Activated T-cell treated with anti-CD3 and anti-CD28 coated beads, Interleukin-2, amount 50 U/mL, for 72 hours (primary cell): ENCODE measurements at places on chromosomes 13 and 19. TPM values are rescaled to one million over a fixed set of nuclear protein-coding genes. Genes with fewer than 3 reads are reported as not detected.

- DNase-seq, result no peak
- no peak overlapping the region for H3K4me3 ChIP-seq
- H3K27me3 ChIP-seq, result no peaks in the 10 kb centered on the region
Observed at GRCh38 chr19:23481043-23481442, 85.8 kb upstream of the ZNF91 start.

DNA sequence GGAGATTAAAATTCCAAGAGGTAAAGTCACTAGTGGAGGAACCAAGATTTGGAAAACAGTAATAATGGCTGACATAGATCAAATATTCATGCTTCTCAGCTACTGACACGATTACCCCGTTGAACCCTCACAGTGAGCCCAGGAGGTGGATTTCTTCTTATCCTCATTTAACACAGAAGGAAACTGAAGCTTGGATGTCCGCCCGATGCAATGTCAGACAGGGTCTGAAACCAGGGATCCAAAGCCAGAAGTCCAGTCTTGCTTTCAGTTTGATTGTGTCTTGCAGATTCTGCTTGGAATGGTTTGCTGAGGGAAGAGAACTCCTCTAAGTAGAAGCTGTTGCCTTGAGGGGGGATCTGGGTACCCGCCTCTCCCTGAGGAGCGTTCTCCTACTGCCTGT is 404.7 kb downstream of the KCNRG start:
- DNase-seq, result no peak
- H3K4me1 ChIP-seq, result peaks cover 4% of the 10 kb centered on the region
- no peaks in the 10 kb centered on the region for H3K36me3 ChIP-seq
- no peaks in the 10 kb centered on the region for H3K27me3 ChIP-seq
- no peak overlapping the region for H3K4me3 ChIP-seq

DNA sequence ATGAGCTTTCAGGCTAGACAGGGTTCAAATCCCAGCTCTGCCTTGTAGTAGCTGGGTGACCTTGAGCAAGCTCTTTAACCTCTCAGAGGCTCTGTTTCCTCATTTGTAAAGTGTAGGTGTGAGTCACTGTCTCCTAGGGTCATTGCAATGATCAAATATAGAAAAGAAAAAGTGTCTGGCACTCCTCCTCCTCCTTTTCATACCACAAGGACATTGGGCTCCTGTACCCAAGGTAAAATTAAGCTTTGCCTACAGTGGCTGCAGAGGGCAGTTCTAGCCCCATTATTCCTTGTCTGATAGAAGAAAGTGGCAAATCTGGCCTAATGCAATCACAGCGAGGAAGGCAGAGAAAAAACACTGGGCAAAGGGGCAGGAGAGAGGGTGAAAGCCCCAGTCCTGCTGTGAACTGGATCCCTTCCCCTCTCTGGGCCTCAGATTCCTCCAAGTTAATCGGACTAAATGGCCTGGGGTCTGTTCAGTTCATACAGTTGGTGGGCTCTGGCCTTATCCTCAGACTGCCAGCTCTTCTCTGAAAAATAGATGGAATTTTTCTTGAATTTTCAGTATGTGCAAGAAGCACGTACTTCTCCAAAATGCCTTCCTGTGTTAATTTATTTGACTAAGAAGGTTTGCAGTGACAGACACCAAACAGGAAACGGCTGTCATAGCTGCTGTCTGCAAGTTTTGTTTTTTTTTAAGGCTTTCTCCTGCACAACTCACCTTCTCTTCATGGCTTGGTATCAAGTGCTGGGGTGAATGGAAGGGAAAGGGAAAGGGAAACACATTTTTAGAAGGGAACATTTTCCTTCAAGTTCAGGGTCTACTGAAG is 35.3 kb downstream of the RGCC start:
- peak overlapping the region; percentile 89 for H3K27ac ChIP-seq
- no peaks in the 10 kb centered on the region for H3K27me3 ChIP-seq
- peaks cover 87% of the 10 kb centered on the region for H3K4me1 ChIP-seq
- peaks cover 2% of the 10 kb centered on the region for H3K36me3 ChIP-seq

DNA sequence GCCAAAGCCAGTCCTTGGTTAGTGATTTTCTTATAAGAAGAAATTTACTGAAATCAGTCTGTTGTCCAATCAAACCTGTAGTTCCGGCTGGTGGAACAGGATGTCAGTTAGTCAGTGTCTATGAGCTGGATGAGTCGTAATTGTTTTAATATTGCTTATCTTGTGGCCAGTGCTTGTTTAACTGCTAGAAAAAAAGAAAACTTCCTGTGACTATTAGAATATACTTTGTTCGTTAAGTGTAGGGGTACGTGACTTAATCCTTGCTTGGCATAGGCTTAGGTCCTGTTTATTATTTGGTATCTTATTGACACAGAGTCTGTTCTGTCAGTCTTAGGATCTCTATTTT is 1484.8 kb upstream of the MIR17HG start:
- no peaks in the 10 kb centered on the region for H3K27me3 ChIP-seq

DNA sequence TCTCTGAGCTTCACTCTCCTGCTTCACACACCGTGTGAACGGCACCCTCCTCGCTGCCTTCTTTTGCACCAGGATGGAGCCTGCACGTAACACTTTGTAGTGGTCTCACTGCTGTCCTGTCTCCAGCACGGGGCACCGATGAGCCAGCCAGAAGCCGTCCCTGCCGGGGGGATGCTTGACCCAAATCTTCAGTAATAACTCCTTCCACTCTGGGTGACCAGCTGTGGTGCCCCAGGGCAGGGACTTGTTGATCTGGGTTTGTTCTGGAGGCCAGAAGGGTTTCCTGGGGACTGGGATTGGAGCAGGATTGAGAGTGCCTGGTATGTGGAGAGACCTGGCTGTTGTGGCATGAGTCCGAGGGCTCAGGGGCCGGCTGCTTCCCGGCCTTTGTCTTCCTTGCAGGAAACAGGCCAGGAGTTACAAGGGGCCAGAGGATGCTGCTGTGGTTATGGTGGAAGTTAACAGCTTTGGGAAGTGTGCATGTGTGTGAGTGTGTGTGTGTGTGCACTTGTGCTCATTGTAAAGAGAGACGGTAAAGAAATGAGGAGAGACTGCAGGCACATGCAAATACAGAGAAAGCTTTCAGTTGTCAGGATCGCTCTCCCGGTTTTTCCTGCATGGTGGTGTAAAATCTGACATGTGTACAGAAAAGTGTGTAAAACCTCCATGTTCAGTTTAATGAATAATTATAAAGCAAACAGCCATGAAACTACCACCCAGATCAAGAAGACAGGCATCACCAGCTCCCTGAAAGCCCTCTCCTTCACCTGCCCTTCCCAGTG is 18.9 kb downstream of the PAK4 start:
- DNase-seq, result no peak
- no peak overlapping the region for H3K27ac ChIP-seq
- H3K4me3 ChIP-seq, result no peak overlapping the region
- H3K27me3 ChIP-seq, result no peaks in the 10 kb centered on the region

GRCh38 chr13:111074826-111075225 is 40.3 kb upstream of the ARHGEF7 start:
- no peak overlapping the region for H3K4me3 ChIP-seq
- no peak overlapping the region for H3K27ac ChIP-seq
- H3K4me1 ChIP-seq, result no peaks in the 10 kb centered on the region

GRCh38 chr13:46717275-46717674 is 79.7 kb downstream of the ESD start:
- H3K27me3 ChIP-seq, result no peaks in the 10 kb centered on the region
- no peaks in the 10 kb centered on the region for H3K36me3 ChIP-seq
- H3K4me3 ChIP-seq, result no peak overlapping the region

DNA sequence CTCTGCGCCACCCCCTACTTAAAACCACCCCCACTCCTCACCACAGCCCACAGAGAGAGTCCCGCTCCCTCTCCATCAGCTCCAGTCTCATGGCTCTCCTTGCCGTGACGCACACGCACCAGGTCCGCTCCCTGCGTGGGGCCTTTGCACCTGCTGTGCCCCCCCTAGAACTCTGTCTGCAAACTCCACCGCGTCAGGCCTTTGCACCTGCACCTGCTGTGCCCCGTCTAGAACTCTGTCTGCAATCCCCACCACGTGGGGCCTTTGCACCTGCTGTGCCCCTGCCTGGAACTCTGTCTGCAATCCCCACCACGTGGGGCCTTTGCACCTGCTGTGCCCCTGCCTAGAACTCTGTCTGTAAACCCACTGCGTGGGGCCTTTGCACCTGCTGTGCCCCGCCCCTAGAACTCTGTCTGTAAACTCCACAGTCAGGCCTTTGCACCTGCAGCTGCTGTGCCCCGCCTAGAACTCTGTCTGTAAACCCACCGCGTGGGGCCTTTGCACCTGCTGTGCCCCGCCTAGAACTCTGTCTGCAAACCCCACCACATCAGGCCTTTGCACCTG is 4.2 kb downstream of the SHC2 start:
- peaks cover 2% of the 10 kb centered on the region for H3K27me3 ChIP-seq
- no peak overlapping the region for H3K27ac ChIP-seq
- no peak overlapping the region for H3K4me3 ChIP-seq
- DNase-seq, result no peak
- H3K4me1 ChIP-seq, result no peaks in the 10 kb centered on the region

DNA sequence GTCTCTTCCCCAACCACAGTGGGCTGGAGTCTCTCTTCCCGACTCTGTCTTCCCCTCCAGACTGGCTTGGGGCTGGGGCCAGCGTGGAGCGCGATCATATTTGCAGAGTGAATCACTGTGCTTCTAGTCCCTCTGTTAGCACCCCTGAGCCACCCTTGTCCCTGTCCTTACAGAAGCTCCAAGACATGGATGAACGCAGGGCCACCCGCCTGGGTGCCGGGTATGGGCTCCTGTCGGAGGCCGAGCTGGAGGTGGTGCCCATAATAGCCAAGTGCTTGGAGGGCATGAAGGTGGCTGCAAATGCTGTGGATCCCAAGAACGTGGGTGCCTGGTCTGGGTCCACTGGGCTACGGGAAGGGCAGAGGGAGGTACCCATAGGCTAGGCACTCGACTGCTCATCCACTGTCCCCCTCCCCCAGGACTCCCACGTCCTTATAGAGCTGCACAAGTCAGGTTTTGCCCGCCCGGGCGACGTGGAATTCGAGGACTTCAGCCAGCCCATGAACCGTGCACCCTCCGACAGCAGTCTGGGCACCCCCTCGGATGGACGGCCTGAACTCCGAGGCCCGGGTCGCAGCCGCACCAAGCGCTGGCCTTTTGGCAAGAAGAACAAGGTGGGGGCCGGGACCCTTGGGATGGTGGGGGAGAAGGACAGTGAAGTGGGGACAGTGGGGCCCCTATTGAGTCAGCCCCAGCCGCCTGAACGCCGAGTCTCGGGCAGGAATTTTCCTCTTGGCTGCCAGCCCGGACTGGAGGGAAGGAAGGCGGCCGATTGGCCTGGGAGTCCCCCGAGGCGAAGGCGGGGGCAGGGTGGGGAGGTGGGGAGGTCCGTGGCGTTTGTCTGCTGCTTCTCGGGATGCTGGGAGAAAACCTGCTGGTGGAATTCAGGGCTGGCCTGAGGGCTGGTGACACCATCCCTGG is 5.2 kb downstream of the TRIP10 start:
- H3K4me1 ChIP-seq, result peaks cover 11% of the 10 kb centered on the region
- H3K36me3 ChIP-seq, result peaks cover 22% of the 10 kb centered on the region
- no peak overlapping the region for H3K27ac ChIP-seq
- H3K27me3 ChIP-seq, result no peaks in the 10 kb centered on the region
- H3K4me3 ChIP-seq, result no peak overlapping the region

DNA sequence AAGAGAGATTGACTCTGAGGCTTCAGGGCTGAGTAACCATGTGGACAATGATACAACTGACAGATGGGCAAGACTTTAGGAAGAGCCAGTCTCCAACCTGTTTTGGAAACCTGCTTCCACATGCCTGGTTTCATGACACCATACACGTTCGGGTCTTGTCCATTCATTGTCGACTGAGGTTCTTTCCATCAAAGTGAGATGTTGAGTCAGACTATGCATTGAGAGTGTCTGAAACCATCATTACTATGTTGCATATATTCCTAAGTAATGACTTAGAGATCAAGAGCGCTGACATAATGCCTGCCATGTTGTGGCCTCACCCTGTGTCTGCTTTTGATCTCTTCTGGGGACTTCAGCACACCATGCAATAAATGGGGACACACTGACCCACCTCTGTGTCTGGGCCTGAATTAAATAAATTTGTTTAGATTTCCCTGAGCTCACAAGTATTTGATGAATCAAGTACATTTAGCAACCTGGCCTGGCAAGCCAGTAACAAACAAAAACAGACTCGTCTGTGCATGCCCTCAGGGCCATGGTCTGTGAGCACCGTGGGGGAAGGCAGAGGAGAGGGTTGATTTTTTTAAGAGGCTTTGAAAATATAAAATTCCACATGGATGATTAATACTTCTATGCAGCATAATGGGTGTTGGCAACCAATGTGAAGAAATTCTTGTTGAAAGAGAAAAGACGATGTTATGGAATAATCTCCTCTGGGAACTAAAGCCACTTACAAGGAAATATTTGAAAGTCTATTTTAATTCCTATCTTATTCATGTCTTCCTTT is 49.9 kb upstream of the UBAC2 start:
- H3K27me3 ChIP-seq, result peaks cover 4% of the 10 kb centered on the region
- H3K4me3 ChIP-seq, result no peak overlapping the region
- H3K4me1 ChIP-seq, result peaks cover 18% of the 10 kb centered on the region
- DNase-seq, result no peak

DNA sequence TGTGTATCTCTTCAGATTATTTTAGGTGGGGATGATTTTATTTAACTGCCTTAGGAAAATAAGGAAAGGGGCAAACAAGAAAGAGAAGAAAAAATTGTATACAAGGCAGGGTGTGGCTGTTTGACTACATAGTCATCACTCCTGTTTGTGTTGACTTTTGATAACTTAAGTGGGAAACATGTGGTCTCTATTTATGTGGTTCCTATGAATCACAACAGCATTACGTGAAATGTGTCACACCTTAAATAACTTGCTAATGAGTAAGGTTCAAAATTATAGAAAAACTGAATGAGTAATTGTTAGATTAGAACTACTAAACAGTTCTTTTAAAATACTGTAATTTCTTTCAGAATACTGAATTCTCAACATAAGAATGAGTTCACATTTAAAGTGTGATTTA is 69.3 kb downstream of the LMO7 start:
- H3K4me1 ChIP-seq, result peaks cover 14% of the 10 kb centered on the region
- DNase-seq, result no peak
- H3K27ac ChIP-seq, result no peak overlapping the region

DNA sequence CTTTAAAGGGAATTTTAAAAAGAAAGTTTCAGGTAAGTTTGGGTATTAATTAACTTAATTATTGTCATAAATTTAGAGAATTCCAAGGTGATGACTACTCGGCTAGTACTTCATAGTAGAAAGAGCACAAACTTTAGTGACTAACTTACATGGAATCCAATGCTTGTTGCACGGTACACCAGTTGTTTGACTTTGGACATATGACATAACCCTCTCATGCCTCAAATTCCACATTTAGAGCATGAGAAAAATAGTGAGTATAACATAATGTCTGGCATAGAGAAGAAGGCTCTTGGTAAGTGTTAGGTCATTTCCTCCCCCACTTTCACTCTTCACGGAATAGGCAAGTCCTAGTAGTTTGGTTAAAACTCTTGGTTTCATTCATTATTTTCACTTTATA is 1249.4 kb upstream of the SLC10A2 start:
- H3K4me1 ChIP-seq, result no peaks in the 10 kb centered on the region
- no peaks in the 10 kb centered on the region for H3K27me3 ChIP-seq
- H3K36me3 ChIP-seq, result no peaks in the 10 kb centered on the region
- DNase-seq, result no peak
- no peak overlapping the region for H3K27ac ChIP-seq
- H3K4me3 ChIP-seq, result no peak overlapping the region

GRCh38 chr19:1386945-1387683 is 3.4 kb downstream of the NDUFS7 start:
- no peak for DNase-seq
- H3K4me1 ChIP-seq, result peaks cover 26% of the 10 kb centered on the region
- H3K27me3 ChIP-seq, result no peaks in the 10 kb centered on the region
- peak overlapping the region; percentile 24 for H3K4me3 ChIP-seq
- no peak overlapping the region for H3K27ac ChIP-seq

PCDH9 gene
- 0.12 TPM for total RNA-seq

RASL11A gene
- 5.6 TPM for total RNA-seq

OR2Z1 gene
- not detected for total RNA-seq

OR7G1 gene
- not detected for total RNA-seq

PSG7 gene
- total RNA-seq, result not detected

PROZ gene
- not detected for total RNA-seq

ADPRHL1 gene
- 2.1 TPM for total RNA-seq

NALCN gene
- total RNA-seq, result not detected

ZNF829 gene
- total RNA-seq, result 7.4 TPM

TNFRSF19 gene
- 0.07 TPM for total RNA-seq
